ENCODE measurements at places on chromosomes 1 and 21.

- no peak for DNase-seq
Measured at GRCh38 chr1:31336687-31337467, 36.0 kb downstream of the FABP3 start.

- DNase-seq: no peak
Measured at GRCh38 chr1:15328351-15329103, 81.2 kb upstream of the EFHD2 start.

DNA sequence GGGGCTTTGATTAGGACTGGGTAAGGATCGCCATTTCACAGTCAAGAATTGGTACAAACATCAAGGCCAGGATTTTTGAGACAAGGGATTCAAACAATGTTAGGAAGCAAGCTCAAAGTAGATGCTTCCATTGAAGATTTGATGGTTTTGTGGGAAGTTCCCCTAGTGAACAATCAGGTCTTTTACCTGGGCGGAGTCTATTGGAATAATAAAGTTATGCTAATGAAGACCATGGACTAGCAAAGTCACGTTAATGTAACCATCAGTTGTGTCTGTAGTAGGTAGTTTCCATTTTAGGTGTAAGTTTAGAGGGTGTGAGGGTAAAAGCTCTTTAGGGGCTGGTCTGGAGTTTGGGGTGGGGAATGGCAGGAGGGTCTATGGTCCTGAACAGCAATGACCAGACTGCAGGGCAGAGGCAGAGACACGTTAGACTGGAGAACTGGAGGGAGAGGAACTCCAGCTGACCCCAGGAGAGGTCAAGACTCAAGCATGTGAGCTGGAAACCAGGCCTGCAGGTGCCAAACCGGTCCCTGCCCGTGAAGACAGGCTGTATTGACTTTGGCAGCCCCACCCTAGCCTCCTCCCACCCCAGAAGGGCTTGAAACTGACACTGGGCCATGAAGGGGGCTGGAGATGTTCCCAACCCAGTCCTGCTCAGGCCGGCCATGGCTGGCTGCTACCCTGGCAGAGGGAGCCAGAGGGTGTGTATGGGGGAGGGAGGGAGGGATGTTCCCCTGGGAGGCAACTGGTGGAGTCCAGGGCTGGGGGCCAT lies 36.0 kb upstream of the GPR37L1 start:
- DNase-seq: no peak

- DNase-seq: peak; percentile 84
Measured at GRCh38 chr1:92909321-92909720, 51.9 kb downstream of the DIPK1A start.

DNA sequence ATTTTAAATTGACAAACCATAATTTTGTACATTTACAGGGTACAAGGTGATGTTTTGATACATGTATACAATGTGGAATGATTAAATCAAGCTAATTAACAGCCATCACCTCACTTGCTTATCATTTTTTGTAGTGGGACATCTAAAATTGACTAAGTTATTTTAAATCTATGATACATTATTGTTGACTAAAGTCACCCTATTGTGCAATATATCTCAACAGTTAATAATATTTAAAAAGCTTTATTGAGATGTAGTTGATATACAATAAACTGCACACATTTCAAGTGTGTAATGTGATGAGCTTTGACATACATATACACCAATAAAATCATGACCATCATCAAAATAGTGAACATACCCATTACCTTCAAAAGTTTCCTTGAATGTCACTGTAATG lies 242.5 kb upstream of the PLXNA2 start:
- DNase-seq: no peak

DNA sequence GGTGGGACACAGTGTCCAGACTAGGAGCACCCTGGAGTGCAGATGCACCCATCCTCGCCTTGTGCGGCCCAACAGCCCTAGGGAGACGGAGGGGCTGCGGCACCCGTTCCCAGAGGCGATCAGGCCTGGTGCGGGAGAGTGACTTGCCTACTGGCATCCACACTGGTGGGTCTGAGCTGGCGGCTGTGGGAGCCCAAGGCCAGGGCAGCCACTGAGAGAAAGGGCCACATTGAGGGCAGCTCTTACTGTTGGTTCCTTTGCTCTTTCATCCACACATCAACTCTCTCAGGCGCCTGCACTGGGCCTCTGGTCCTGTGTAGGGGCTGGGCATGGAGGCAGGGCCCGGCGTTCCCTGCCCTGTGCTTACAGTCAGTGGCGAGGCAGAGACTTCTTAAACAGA lies 8.6 kb downstream of the PODN start:
- no peak for DNase-seq

DNA sequence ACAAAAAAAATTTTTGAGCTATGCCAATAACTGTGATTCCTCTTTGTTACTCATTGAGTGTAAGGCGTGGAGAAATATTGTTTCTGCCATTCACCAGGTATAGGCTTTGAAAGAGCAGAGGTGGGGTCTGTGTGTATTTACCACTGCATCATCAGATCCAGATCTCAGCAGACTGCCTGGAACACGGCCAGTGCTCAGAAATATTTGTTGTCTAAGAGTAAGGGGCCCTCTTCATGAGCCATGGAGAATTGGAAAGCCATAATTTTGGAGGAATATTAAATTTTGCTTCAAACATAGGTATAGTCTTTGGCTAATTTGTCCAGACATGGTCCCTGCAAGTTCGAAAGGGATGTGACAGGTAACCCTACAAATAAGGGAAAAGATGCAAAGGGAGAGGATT lies 231.3 kb upstream of the IRF2BP2 start:
- DNase-seq: no peak

DNA sequence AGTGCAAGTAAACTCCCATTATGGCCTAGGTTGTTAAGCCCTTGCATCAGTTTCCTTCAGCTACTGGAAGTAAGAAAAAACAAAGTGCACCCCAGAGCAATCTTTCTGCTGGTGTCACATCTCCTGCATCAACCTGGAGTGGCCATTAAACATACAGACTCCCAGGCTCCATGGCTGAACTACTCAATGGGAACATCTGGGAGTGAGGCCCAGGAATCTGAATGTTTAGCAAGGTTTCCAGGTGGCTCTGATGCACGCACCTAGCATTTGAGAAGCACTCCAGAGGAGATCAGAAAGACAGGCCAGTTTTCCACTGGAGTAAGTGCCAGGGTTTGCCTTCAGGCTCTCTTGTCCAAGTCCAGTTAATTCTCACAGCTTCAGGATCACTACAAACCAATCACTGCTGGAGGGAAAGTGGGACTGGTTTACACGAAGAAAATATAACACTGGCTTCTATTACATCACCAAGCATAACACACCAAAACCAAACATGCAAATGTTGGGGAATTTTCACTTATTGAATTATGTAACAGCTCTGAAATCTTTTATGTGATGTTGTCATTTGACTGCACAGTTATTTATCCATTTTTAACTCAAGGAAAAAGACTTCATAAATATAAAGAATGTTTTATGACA lies 22.3 kb upstream of the ABCA4 start:
- DNase-seq: no peak

DNA sequence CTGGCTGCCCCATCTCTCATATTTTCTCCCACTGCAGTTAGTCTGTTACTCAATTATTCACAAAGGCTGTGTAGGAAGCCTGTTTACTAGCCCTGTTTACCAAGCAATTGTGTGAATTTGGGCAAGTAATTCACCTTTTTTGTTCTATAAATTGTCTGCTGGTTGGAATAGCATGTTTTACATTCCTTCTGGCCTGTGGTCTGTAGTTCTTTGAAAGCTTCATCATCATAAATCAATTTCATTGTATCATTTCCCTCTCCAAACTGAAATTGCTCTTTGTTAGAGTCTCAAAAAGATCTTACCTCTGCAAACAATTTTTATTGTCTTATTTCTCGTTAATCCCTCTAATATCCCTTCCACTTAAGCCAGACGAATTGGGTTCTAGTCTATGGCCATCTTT lies 1059.5 kb upstream of the ADGRL4 start:
- DNase-seq: no peak

- DNase-seq: no peak
Measured at GRCh38 chr1:53704804-53705445, 34.0 kb downstream of the GLIS1 start.

- DNase-seq: no peak
Measured at GRCh38 chr1:243233908-243234307, 21.2 kb downstream of the CEP170 start.

DNA sequence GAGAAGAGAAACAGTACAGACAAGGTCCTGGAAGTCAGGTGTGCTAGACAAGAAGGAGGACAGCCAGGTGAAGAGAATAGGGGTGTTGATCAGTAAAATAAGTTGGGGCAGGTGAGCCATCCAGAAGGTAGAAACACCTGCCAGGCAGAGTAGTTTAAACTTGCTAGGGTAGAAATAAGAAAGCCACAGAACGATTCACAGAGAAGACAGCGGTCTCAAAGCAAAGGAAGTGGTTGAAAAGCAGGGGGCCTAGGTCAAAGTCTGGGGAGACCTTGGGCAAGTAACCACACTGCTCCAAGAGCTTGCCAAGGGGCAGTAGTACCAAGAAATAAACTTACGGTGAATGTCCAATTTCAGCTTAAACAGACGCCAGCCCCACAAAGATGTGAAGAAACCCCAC lies 116.6 kb upstream of the PROX1 start:
- DNase-seq: no peak

DNA sequence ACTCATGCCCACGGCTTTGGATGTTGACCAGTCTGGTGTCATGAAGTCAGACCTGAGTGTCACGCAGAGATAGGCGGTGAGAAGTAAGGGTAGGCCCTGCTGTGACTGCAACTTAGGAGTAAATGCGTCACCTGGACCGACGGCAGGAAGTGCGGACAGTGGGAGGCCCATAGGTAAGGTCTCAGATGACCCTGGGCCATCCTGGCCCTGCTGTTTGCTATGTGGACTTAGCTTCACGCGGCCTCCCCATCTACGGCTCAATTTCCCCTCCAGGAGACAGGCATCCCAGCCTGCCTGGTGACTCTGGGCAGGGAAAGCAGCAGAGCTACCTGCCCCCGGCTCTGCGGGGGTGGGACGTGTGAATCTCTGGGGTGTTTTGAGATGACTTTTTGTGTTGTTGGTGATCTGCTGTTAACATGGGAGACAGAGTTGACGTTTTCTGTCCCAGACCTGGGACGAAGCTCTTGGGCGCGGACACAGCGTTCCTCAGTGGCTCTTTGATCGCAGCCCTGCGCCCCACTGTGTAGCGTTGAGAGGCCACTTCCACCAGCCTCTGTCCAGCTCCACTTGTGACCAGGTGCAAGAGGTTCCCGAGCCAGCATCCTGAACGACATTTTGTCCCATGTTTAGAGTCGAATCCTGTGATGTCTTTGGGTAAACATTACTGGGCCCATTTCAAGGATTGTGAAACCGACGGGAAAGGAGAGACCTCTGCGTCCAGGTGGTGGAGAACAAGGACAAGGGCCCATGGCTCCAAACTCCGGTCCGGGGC lies 39.9 kb downstream of the CRYAA start:
- DNase-seq: peak; percentile 29

- DNase-seq: no peak
Measured at GRCh38 chr21:15190837-15191236, 126.0 kb upstream of the NRIP1 start.

DNA sequence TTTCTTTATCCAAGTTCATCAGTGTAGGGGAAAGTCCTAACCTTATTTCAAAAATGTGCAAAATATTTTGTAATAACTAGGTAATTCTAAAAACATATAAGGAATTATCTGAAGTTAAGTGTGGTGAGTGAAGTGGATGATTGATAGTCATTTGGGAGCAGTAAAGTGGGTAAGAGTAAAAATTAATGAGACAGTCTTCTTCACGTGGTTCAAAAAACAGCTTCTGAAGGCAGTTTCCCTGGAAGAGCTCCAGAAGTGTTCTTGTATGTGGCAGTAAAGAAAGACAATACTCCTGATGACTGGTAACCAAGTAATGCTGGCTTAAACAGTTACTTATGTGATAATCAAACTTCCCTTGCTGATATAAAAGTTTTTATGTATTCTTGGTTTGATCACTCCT lies 50.3 kb downstream of the LEPR start:
- no peak for DNase-seq

DNA sequence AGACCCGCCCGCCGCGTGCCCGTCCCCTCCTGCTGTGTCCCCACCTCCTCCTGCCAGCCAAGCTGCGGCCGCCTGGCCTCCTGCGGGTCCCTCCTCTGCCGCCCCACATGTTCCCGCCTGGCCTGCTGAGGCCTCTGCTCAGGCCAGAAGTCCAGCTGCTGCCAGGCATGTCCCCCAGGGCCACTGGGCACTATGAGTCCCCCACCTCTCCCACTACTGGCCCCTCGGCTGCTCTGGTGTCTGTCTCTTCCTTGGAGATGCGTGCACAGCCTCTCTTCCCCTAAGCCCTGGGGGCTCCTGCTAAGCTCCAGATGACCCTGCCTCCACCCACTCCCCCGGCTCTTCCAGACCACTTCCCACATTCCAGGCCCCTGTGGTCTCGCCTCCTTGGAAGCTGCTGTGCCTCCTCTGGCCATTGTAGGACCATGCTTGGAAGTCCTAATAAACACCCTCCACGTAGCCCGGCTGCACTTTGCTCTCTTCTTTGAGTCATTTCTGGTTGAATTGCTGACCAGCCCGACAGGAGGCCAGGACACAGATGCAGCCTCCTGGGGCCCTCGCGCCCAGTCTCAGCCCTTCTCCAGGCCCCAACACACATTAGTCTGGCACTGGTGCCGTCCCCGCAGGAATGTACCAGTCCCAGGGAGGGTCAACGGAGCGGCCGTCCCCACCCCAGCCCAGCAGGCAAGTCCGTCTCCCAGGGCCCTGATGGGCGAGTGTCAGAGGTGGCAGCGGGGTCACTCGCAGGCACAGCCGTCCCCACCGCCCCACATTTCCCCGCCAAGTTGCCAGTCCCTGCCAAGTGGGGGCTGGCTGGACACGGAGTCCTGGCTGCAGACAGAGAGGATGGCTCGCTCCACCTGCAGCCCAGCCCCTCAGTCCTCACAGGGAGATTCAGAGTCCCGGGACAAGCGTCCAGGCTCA lies 1.1 kb downstream of the KRTAP10-12 start:
- no peak for DNase-seq

- DNase-seq: no peak
Measured at GRCh38 chr1:248847181-248847955, 9.3 kb downstream of the ZNF672 start.

- no peak for DNase-seq
Measured at GRCh38 chr1:64537942-64538341, 68.0 kb downstream of the CACHD1 start.

- DNase-seq: no peak
Measured at GRCh38 chr1:120133228-120133927, 42.9 kb downstream of the SEC22B start.

GRCh38 chr1:27138368-27138767 lies 16.6 kb downstream of the SLC9A1 start:
- no peak for DNase-seq

- DNase-seq: no peak
Measured at GRCh38 chr1:114026797-114027196, 47.5 kb downstream of the OLFML3 start.

DNA sequence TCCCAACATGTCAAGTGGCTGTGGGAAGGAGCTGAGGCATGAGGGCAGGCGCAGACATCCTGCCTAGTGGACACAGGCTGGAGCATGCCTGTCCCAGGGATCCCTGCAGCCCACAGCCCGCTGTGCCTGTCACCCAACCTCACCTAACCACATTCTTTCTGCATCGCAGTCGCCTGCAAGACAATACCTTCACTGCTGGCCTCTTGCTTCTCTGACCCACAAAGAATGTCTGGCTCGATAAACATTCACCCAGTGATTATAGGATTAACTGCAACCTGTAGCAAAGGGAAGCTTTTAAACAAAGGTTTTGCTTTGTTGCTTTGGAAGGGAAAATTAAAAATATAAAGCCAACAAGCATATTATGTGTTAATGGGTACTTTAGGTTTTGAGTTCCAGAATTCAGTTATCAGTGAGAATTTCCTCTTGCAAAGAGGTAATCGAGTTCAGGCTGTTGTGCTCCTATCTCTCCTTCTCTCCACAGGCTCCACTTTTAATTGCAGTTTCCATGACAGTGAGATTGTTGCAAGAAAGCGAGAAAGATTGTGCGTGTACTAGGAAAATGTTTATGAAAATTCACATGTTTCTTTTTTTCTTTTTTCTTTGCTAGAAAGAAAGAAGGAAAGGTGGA lies 40.0 kb upstream of the ZNF648 start:
- peak; percentile 69 for DNase-seq
